ENCODE measurements at places on chromosomes 5 and 9.

DNA sequence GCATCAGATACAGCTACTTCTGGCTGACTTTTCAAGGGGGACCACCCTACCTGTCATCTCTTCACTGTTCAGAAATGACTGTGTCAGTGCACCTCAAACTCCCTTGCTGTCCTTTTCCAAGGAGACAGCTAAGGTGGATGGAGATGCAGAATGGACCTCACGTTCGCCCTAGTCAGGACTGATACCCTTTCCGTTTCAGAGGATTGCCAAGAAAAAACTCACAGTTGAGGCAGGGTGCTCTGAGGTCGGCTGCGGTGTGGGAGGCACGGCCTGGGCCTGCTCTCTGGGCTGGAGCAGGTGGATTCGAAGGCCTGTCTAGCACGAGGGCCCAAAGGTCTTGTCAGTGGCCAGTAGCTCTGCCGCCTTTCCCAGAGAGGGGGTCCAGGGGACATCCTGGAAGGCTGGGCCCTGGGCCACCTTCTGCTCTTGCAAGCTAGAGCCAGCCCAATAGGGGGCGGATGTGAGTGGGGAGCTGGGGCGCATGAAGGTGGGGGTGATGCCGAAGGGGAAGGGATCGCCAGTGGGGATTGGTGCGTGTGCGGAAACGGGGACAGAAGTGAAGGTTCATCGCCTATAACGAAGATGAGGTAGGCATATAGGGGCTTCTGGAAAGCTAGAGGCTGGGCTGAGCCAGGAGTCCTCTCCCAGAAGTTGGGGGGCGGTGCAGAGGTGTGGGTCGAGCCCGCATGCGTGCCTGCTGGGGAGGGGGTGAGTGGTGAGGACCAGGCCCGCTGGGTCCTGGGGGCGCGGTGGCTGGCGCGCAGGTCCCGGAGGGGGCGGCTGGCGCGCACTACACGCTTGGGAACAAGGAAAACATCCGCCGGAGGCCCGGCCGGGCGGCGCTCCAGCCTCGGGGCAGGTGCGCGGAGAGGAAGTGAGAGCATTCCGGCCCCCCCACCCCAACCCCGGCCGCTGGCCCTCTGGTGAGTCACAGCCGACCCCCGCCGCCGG lies 2.5 kb upstream of the MSMP start:
- DNase-seq: no peak

DNA sequence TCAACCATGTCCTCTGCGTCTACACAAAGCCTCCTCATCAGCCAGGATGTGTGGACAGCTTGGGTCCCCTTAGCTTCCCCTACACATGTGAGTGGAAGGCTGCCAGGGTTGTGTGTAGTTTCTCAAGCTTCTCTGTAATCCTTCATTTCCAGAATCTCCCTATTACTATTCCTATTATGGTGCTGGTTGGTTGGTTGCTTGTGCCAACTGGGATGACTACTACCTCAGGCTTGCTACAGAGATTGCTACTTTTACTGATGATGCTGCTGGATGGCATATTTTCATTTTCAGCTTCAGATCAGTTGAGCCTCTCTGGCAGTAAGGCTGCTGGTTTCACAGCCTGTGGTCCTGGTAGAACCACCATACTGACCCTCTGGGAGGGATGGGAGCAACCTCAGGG lies 39.9 kb downstream of the ATG10 start:
- DNase-seq: peak; percentile 68

- no peak for DNase-seq
Observed at GRCh38 chr5:19880859-19881436, 107.1 kb downstream of the CDH18 start.

DNA sequence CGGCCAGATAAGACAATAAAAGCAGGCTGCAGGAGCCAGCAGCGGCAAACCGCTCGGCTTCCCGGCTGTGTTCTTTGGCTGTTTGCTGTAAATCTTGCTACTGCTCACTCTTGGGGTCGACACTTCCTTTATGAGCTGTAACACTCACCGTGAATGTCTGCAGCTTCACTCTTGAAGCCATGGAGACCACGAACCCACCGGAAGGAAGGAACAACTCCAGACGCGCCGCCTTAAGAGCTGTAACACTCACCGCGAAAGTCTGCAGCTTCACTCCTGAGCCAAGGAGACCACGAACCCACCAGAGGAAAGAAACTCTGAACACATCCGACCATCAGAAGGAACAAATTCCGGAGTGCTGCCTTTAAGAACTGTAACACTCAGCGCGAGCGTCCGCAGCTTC lies 451.7 kb downstream of the AGTPBP1 start:
- no peak for DNase-seq

DNA sequence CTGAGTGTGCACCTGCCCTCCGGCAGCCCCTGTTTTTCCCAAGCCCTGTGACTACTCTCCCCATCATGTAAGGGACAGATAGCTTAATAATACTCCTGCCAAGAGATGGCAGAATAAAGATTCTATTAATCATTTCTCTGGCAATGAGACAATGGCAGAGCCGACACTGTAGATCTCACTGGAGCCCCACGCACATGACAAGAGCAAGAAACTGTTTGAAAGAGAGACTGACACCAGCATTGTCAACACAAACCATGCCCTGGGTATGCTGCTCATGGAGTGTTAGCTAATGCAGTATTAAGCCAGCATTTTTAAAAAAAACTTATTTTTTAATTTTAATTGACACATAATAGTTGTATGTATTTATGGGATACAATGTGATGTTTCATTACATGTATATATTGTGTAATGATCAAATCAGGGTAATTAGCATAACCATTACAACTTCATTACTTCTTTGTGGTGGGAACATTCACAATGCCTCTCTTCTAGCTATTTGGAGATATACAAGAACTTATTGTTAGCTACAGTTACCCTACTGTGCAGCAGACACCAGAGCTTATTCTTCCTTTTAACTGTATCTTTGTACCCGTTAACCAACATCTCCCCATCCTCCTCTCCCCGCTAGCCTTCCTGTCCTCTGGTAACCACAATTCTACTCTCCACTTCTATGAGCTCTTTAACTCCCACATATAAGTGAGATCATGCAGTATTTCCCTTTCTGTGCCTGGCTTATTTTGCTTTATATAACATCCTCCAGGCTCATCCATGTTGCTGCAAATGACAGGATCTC lies 31.5 kb upstream of the SEMA4D start:
- DNase-seq: no peak

Data from AG10803 (cell line).